ENCODE measurements at places on chromosomes 7 and 10.
A peak's percentile ranks its signal among the peaks of the same experiment; 100 is the strongest.

DNA sequence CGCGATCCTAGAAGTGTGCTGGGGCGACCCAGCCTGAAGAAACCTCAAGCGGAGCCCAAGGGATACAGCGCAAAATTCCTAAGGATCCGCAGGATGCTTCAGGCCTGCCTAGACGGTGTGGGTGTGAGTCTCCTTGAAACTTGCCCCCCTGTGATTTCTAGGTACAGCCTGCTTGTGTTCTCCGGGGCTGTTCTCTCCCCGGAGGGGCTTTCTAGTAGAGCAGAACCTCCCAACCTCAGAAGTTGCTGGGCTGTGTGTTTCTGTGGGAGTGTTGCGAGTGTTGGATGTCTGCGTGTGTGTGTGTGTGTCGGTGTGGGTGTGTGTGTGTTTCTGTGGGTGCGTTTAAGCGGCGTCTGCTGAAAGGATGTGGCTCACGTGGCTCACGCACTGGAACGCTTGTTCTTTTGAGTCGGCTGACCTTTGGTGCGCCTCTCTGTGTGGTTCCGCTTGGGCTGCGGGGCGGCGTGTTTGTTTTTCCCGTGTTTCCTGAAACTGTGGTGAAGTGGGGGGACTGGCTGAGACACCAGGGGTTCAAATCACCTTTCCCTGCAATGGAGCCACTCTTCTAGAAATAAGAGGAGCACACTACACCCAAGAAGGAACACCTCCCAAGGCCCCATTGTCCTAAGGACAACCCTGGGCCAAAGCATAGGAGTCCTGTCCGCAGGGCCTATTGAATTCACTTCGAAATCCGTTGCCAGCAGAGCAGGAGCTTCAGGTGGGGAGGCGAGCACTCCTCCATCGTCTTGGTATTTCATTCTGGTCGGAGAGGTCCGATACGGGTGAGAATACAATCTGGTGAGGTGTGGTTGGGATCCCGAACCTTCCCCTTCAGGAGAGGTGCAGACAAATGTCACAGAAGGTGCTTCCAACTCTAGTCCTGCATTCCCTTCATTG is 25.1 kb upstream of the ZNF273 start:
- no peak for DNase-seq

GRCh38 chr7:98771941-98772603 is 97.7 kb downstream of the TMEM130 start:
- DNase-seq, result no peak

DNA sequence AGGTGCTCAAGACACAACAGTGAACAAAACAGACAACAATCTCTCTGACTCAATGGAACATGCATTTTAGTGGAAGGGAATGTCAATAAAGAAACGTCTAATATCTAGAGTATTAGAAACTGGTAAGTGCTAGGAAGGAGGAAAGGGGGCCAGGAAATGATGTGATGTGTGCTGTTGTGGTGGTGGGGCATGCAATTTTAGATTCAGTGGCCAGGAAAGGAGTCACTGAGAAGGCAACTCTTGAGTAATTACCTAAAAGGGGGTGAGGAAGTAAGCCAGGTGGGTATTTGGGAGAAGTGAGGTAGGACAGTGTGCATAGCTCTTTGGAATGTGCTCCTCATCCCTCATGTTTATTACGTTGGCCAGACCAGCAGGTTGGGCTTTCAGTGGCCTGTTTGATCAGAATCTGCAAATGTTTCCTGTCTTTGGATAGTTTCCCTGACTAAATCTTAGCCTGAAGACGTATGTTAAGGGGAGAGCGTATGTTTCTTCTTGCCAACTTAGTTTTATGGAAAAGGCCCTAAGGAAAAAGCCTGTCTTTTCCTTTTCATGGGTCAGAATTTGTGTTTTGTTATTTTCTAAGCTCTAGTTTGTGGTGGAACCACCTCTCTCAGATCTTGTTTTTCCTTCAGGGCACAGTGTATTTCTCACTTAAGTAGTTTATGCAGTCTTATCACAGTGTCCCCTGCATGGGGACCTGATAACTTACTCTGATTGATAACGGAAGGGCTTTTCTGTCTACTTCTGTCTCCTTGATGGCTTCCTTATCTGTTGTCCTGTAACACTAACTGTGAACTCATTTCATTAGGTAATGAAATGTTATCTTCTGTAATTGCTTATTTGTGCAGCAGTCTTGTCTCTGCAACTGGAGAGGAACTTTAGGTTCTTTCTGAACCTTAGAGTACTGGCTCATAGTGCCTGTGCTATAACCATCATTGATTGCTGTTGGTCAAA is 203.7 kb downstream of the AUTS2 start:
- DNase-seq, result peak; percentile 83

DNA sequence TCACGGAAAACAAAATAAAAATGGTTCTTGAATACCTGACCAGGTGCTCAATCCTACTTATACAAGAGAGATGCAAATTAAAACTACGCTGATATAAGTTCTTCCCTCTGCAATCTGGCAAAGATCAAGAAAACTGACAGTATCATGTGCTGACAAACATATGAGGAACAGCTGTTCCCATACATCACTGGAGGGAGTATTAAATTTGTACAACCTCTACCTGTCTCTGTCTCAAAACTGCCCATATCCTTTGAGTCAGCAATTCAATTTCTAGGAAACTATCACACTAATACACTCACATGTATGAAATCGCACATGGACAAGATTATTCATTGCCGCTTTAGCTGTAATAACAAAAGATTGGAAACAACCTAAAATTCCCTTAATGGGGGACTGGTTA is 11.0 kb upstream of the IL6 start:
- DNase-seq, result no peak

DNA sequence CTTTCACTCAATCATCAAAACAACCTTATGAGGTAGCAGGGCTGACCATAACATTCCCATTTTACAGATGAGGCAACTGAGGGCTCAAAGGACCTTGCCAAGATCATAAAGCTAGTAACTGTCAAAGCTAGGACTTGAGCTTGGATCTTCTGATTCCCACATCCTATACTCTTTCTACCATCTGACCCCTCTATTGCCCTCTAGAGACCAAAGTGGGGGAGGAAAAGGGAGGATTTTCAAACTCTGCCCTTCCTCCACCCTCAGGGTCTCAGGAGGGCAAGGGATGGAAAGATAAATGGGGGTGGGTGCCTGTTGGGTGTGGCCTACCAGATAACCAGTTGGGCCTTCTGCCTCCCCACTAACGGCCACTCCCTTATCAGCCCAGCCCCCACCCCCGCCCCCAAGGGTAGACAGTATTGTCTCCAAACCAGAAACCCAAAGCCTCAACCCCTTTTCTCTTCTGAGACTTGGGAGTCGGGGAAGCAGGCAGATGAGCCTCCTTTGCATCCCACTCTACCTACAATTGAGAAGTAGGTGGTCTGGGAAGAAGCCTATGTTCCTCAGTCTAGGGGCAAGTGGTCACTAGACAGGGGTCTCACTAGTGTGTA is 7.9 kb downstream of the LDB1 start:
- DNase-seq, result peak; percentile 53

GRCh38 chr10:5895804-5896203 is 5.8 kb downstream of the FBH1 start:
- no peak for DNase-seq

- DNase-seq, result no peak
Measured at GRCh38 chr7:158315881-158316280, 271.7 kb downstream of the PTPRN2 start.

DNA sequence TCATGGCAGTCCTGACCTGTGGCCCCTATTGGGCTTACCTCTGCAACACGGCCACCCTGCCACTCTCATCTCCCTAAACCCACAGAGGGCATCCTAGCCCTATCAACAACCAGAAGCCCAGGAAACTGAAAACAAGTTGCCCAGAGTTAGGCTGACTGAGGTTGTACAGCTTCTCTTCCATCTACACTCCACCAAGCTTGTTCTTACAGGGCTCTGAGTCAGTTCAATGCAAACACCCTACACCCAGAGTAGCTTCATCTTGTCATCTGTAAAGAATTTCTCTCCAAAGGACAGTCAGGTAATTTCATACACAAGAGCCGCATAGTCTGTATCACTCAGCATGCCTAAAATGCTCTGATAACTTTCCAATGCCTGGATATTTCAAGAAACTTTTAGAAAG is 175.4 kb downstream of the ARID5B start:
- peak; percentile 12 for DNase-seq

Measured in ELF-1 (cell line).